ENCODE measurements at places on chromosomes 4 and X.

- no peak for DNase-seq
These were observed 228.6 kb upstream of the BCOR start for GRCh38 chrX:40326186-40326965.

- DNase-seq: no peak
These were observed 63.1 kb upstream of the GPR78 start for GRCh38 chr4:8516996-8517550.

DNA sequence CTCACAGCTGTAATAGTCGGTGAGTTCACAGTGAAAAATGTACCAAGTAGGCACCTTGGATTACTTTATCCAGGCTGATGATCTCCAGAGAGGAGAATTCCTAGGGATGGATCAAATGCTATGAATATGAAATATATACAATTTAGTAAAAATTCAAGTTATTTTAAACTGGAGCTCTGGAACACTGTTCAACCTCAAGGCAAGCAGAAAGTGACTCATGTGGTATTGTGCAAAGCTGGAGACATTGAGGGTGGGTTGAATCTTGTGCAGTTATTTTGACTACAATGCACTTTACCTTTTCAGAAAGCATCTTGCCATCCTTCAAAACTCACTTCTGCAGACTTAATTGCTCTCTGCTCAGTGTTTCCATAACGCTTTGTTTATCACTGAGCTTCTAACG, 43.4 kb downstream of the OSTC start:
- DNase-seq: no peak

DNA sequence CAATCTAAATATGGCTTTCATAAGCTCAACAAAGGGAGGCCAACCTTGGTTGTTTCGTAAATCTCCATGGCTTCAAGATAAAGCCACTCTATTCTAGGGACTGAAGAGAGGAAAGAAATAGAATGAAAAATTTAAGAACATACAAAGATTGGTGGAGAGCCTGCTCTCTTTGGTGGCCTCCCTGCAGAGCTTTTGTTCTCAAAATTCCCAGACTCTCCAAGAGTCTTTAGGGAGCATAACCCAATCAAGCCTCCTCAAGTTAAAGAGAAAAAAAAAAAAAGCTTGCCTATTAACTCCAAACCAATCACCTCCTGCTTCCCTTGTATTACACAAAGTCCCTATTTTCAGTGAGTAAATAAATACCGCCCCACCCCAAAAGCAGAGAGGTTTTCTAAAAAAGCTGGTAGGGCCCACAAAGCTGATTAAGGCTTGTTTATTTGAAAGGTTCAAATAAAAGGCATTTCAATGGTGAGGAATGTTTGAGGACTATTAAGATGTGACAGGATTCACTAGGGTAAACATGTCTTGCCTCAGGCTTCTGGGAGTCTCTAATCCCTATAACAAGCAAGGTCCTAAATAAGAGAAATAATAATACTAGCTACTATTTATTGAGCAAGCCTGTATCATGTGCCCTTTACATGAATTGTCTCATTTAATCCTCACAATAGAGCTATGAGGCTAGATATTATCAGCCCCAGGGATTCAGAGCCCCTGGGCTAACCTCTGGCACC, 71.6 kb downstream of the GPC3 start:
- no peak for DNase-seq

GRCh38 chr4:117328333-117328732, 243.0 kb upstream of the TRAM1L1 start:
- DNase-seq: no peak

- DNase-seq: no peak
These were observed 203.3 kb downstream of the NWD2 start for GRCh38 chr4:37447886-37448285.

DNA sequence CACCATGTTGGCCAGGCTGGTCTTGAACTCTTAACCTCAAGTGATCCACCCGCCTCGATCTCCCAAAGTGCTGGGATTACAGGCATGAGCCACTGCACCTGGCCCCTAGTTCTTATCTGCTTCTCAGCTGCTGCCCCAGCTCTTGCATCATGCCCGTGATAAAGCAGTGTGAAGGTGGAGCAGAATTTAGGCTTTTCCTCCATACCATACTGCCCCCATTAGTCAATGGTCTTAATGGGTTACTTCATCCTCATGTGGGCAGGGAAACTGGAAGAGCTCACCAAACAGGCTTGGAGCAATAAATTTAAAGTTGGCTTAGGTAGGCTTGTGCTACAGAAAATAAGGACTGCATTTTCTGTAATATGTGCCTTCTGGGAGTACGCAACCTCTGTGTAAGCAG, 636.9 kb upstream of the BOD1L1 start:
- no peak for DNase-seq

DNA sequence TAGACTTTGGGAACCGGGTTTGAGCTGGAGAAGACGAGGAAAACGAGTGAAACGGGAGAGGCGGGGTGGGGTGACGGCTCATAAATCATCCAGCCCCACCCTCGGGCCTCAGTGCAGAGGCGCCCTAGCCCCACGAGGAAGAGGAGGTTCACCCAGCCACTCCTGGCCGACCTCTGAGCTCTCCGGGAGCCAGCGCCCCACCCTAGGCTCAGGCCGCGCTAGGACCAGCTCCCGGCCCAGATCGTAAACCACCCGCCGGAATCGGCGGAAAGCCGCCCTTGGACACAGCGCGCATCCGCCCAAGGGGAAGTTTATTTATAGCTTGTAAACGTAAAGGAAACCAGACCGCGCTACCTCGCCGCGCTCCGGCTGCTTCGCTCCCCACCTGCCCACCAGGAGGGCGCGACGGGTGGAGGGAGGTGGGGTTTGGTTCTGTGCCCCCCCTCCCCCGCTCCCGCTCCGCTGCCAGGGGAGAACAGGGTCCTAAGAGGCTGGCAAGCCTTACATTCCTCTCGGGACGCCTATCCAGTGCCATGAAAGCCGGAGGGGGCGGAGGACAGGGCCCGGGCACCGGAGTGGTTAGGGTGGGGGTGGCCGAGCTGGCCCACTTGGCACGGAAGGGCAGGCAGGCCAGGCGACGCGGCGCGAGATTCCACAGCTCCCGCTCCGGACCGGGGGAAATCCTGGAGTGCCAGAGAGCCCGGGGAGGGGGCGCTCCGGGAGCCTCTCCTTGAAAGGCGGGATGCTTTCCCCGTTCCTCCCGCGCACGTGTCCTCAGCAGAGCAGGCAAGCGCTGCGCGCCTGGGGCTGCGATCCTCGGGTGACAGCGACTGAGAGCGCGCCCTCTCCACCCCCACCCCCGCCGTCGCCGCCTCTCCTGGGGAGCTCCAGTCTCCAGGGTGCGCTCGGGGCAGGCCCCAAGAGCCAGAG, 84.2 kb downstream of the BCOR start:
- no peak for DNase-seq

Data from activated T-cell treated with anti-CD3 and anti-CD28 coated beads for 24 hours (primary cell).